ENCODE measurements at places on chromosomes 5 and 9.

DNA sequence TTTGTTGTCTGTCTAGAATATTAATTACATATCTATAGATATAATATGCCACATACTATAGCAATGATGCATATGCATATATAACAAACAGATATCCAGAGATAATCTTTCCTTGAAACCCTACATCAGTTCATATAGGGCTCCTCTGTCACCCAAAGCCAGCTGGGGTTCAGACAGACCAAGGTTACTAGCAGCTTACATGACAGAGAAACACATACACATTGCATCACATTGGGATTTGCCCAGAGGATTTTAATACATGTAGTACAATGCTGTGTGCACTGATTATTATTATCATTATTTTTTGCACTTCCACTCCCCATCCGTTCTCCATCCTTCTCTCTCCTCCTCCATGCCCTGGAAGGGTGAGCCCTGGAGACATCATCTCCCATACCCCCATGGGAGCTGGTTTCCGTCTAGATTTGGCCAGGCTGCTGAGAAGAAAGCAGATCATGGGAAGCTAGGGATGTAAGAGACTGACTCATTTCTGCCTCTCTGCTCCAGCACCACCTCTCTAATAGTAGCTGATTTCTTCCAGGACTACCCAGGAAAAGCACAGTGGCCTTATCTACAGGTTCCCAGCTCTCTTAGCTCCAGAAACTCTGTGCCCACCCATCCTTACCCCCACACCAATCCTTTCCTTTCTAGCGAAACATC lies 23.3 kb downstream of the FST start:
- DNase-seq, result no peak

DNA sequence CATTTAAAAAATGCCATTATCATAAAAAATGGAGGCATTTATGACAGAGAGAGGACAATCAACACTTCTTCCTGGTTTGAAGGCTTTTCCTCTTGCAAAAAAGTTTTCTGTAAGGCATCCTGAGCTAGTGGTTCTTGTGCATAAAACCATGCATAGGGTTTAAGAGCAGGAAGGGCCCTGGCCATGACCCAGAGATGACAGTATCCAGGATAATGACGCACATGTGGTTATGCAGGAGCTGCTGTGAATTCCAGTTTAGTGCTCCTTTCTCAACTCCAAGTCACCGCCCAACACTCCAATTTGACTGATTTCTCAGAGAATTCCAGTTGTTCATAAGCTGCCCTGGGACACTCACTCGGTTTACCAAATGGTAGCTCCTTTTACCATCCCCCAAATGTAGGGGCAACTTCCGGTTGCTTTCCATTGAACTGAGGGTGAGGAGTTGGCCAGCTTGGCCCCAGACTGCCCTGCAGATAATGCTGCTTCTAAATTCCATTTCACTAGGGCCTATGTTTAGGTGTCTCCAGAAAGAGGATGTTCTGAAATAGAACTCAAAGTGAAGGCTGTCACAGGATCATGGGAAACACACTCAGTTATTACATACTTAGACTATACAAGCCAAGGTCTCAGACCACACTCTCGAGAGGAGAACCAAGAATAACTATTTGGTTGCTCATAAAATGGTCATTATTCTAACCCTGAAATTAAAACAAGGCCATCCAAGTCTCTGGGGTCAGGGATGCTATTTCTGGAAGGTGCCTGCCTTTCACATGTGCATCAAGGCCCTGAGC lies 179.1 kb downstream of the SLIT3 start:
- no peak for DNase-seq

DNA sequence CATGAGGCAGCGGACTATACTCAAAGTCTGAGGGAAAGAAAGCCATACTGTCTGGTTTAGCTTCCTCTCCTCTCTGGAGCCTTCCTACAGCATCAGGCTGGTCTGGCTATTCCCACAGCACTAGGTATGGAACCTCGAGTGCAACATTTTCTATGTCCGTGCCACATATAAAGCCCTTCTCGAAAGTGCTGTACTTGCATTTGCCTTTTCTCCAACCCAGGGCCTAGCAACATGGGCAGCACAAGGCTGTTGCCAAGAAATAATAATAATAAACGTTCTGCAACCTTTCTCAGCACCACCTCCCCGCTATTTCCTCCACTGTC lies 804 bp downstream of the MED10 start:
- no peak for DNase-seq

GRCh38 chr5:20470997-20471396 lies 483.0 kb upstream of the CDH18 start:
- no peak for DNase-seq

- no peak for DNase-seq
Observed at GRCh38 chr9:13879011-13879410, 434.9 kb downstream of the NFIB start.

DNA sequence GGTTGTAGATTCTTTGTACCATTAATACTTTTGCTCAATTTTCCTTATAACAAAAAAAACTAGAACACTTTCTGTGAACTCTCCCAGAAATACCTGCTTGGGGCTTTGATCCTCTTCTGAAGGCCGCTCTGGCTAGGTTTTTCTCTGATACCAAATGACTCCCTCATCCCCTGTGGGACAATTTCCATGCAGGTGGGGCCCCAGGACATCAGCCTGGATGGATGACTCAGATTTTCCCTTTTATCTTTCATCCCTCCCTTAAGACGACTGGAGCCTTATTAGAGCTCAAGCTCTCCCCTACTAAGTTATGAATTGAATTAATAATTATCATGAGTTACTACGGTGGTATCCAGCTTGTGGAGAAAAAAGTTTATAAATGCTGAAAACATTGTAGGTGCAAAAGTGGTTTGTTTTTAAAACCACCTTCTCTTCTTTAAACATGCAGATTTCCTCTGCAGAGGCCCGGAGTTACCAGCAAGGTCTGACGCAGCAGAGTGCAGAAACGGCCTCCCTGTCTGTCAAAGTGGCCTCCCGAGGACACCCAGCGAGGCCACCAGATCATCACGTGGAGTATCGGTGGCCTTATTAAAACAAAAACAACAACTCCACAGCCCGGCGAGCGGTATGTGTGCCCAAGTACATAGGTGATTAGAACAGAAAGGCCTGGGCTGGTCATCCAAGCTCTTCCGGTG lies 50.8 kb upstream of the IRX4 start:
- DNase-seq, result no peak

DNA sequence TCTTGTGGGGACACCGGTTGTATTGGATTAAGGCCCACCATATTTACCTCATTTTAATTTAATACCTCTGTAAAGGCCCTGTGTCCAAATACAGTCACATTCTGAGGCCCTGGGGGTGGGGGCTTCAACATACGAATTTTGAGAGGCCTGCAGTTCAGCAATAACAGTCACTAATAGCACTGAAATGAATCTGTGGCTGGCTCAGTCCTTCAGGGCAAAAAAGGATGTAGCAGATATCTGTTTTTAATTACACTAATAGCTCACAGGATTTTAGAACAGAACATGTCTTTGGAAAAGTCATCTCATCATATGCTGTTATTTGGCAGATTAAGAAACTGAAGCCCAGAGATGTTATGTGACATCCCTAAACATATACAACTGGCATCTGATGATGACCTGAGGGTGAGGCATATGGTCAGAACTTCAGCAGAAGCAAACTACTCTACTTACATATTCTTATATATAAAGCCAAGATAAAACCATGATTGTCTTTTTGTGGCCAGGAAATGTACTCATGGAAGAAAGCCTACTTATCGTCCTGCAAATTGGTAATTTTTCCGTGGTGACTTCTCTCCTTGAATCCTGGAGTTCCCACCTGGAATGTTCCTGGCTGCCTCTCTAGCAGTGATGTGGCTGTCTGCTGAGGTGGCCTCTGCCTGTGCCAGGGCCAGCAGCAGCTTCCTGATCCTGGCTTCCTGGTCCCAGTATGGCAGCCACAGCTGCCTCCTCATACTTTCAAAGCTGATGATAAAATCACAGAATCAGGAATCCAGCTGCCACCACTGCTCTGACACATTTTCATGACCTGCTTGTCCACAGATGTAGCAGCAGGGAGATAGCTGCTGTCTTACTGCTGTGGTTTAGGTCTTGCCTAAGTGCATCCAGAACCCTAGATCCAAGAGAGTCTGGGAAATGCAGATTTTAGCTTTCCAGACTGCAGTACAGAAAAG lies 72.1 kb upstream of the ANKRD55 start:
- DNase-seq, result no peak

DNA sequence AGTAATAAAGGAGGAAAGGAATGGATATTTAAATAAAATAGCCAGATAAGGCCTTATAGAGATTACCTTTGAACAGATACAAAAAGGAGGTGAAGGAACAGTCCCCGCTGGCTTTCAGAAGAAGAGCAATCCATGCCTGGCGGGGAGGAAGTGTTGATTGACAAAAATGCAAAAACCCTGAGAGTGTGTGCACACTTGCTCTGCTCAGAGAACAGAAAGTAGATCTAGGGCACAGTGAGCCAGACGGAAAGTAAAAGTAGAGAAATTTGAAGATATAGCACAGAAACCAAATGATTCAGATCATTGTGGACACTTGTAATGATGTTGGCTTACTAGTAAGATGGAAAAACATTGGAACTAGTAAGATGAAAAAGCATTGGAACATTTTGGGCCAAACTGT lies 720.6 kb downstream of the PTPRD start:
- DNase-seq, result no peak

DNA sequence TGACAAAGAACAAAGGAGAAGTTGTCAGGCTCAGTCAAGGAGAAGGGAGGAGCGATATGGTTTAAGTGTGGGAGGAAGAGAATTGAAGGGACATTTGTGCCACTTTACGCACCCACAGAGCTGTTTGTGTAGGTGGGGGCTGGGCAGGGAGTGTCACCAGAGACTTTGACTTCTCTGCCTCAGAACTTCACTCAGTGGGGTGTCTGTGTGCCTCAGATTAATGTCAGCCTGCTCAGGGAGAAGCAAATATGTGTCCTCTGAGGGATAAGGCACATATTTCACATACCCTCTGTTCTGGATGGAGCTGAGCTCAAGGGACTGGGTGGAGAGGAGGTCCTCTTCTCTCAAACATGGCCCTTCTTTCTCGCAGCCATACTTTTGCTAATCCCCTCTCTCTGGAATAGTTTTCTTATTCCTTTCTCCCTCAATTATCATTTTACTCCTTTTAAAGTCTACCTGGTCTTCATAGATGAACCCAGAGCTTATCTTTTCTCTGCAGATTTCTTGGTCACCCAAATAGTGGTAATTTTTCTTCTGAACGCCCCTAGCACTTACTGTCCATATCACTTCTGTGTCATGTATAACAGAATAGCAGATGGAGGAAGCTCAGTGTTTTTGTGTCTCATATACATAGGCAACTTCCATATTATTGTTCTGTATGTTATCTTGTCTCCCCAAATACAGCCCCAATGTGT lies 77.0 kb downstream of the IQGAP2 start:
- no peak for DNase-seq

DNA sequence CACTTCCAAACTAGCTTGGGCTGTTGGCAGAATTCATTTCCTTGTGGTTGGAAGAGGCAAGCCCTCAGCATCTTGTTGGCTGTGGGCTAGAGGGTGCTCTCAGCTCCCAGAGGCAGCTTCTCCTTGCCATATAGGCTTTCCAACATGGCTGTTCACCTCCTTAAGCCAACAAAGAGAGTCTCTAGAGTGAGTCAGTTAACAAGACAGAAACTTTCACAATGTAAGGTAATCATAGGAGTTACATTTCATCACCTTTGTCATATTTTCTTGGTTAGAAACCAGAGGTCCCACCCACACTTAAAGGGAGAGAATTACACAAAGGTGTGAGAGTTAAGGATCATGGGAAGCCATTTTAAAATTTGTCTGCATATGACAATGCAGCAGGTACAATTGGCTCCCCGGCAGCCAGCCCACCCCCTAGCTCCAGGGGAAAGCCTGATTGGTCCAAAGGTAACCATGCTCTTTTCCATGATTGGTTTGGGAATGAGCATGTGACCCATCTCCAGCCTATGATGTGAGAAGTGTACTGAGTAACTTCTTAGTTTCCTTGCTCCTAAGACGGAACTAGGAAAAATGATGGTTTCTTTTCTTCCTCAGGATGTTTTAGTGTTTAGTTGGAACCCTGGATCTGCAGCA lies 109.8 kb upstream of the MSX2 start:
- no peak for DNase-seq

DNA sequence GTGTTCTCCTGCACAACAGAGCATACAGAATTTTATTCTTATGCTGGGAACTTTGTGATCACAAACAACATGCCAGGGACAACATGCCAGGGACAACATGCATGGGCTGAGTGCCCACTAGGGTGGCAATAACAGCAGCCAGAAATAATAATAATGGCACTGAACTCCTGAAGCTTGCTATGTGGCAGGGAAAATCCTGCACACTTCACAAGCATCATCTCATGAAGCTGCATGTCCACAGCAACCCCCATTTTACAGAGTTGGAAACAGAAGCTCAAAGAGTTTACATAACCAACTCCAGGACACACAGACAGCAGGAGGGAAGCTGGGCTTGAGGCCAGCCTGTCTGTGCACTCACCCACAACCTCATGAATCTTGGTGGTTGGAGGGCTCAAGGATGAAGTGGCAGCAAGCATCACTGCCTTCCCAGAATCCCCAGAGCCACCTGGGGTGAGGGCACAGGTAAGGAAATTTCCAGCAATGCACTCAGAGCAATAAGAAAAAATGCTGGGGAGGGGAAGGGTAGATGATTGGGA lies 111.4 kb downstream of the GABBR2 start:
- DNase-seq, result no peak

- DNase-seq, result no peak
Observed at GRCh38 chr5:72363166-72363802, 43.1 kb downstream of the PTCD2 start.

GRCh38 chr9:21357479-21358460 lies 7.1 kb upstream of the IFNA6 start:
- no peak for DNase-seq

- no peak for DNase-seq
Observed at GRCh38 chr9:119458068-119458467, 88.8 kb upstream of the BRINP1 start.

GRCh38 chr9:134622896-134623257 lies 18.7 kb upstream of the COL5A1 start:
- no peak for DNase-seq

Measured in GM04503 (cell line).